ENCODE measurements at places on chromosomes 4 and X. TPM values are rescaled to one million over a fixed set of nuclear protein-coding genes. Genes with fewer than 3 reads are reported as not detected.

Gene MID2
- 44.1 TPM for total RNA-seq

Gene NAP1L3
- 0.11 TPM for total RNA-seq

Gene STK32B
- 16.8 TPM for total RNA-seq

Gene HTN3
- not detected for total RNA-seq

Gene SYTL5
- not detected for total RNA-seq

Gene UGT2B10
- not detected for total RNA-seq

Gene OPRPN
- not detected for total RNA-seq

Gene TRIM60
- not detected for total RNA-seq

Gene ASMT
- not detected for total RNA-seq

Gene CCDC160
- not detected for total RNA-seq

Gene SLC9B1
- total RNA-seq = 0.59 TPM

Gene CRLF2
- not detected for total RNA-seq

Gene PSAPL1
- total RNA-seq = not detected

Measured in pulmonary artery endothelial cell (primary cell).